ENCODE measurements at places on chromosomes 2 and 18.

- DNase-seq = no peak
These were observed 9.7 kb downstream of the STARD7 start for GRCh38 chr2:96198921-96199320.

- DNase-seq = no peak
These were observed 208.3 kb upstream of the HDAC4 start for GRCh38 chr2:239609162-239609561.

DNA sequence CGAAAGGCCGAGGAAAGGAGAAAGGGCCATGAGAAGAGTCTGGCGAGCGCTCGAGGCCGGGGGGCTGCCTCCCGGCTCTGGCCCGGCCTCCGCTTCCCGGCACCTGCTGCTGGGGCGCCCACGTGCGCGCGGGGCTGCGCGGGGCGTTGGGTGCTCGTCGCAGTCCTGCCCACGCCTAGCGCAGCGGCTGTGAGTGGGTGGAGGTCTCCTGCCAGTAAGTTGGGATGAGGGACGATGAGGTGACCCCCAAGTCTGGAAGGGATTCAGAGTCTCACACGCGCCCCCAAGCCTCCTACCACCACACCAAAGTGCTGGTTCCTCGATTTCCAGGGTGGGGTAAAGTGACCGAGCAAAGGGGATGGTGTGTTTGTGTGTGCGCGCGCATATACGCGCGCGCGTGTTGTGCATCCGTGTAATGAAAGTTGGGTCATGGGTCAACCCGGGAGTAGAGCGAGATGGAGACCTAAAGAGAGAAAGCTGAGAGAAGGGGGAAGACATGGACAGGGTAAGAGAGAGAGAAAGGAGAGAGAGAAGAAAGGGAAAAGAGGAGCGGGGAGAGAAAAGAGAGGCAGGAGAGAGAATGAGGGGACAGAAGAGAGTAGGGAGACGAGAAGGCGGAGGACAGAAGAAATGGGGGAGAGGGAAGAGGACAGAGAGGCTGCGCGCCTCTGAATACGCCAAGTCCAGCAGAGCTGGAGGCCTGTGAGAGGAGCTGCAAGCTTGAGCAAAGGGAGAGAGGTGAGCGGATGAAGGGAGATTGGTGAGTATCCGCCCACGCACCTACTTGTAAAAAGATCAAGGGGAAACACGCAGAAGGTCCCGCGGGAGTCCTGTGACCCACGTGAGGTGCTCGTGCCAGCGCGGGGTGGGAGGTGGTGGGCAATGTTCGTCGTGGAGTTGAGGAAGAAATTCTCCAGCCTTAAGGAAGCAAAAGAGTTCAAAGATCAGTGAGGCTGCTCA, 1.7 kb upstream of the NETO1 start:
- no peak for DNase-seq

- no peak for DNase-seq
These were observed 441.3 kb downstream of the RND3 start for GRCh38 chr2:150046211-150046610.

DNA sequence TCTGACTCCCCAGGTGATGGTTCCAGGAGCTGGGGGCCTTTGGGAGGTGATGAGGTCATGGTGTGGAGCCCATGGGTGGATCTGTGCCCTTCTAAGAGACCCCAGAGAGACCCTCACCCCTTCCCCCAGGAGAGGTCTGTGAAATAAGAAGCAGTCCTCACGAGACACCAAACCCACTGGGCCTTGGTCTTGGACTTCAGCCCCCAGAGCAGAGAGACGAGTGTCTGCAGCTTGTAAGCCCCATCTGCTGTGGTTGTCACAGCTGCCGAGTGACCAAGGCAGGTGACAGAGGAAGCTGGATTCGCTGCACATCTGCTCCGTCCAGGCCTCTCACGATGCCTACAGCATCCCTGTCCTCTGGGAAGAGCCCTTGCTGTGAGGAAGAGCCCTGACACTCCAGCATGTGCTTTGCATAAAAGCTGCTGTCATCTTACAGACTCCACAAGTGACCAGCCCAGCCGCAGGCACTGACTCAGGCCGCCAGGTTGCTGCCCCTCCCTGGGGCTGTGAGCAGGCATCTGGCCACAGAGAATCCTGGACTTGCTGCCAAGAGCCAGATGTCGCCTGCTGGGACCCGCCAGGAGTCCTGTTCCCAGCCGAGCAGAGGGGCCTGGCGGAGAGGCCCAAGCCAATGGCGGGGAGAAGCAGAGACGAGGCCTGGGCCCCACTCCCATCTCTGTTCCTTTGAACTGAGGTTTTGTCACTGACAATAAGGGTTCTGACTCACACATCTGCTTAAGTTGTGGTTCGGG, 150.8 kb downstream of the PXDN start:
- no peak for DNase-seq

GRCh38 chr2:54604871-54605270, 118.6 kb upstream of the EML6 start:
- DNase-seq = no peak

GRCh38 chr2:192286093-192286701, 91.5 kb upstream of the TMEFF2 start:
- DNase-seq = no peak

DNA sequence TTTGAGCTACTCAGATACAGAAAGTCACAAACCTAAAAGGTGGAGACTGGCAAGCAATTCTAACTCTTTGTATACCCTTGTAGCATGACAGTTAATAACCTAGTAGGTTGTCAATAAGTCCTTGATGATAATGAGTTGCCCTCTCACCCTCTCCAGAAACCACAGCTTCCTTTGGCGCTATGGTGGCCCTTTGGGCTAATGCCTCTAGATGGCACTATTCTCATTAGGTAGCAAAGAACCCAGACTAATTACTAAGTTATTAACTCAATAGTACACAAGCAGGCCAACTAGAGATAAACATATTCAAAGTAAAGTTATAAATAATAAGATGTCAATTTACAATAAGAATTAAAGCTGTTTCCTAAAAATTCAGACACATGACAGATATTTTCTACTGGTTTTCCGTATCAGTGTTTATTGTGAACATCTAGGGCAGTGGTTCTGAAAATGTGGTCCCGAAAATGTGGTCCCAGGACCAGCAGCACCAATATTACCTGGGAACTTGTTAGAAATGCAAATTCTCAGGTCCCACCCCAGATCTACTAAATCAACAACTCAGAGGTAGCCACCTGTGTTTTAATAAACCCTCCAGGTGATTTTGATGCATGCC, 41.1 kb downstream of the LDAH start:
- DNase-seq = no peak

DNA sequence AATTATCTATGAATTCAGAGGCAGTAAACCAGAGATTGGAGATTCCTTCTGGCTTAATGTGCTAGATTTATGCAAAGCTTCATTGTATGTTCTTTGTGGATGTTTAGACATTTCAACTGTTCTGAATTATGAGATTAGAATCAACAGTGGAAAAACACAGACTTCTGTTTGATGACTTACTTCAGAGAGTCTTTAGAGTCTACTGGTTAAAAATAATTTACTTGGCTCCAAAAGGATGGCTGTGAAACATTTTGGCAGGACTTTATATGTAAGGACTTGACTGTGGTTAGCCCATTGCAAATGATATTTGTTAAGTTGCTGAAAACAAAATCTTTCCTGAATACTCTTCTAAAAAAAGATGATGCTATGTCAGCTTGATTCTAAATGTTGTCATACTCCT, 25.5 kb upstream of the LRRC30 start:
- DNase-seq = no peak

GRCh38 chr18:48990481-48991318, 39.9 kb upstream of the SMAD7 start:
- DNase-seq = no peak

GRCh38 chr2:231362555-231363184, 32.8 kb upstream of the B3GNT7 start:
- no peak for DNase-seq

GRCh38 chr2:86107031-86107430, 996 bp downstream of the PTCD3 start:
- no peak for DNase-seq

- DNase-seq = no peak
These were observed 105.6 kb downstream of the MYO1B start for GRCh38 chr2:191350826-191351225.

- DNase-seq = no peak
These were observed 93.7 kb downstream of the MIB1 start for GRCh38 chr18:21834299-21834660.

- DNase-seq = no peak
These were observed 48.1 kb upstream of the CTIF start for GRCh38 chr18:48490641-48491293.

- no peak for DNase-seq
These were observed 14.8 kb upstream of the CXCR4 start for GRCh38 chr2:136132825-136133155.

DNA sequence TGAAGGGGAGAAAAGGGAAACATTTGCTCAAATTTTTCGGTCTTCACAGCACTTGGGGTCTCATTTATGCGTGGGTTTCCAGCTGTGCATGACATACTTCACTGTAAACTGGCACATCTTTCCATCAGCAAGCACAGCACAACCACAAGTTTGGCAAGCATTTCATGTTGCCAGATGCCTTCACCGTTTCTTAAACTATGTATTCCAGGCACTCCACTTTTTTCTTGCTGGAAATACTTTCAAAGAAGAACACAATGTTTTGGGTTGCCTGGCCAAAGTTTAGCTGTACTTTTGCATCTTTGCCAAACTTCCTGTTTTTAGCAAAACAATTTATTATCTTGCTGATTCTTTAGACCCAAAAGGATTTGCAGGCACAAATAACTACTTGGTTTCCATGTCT, 194.6 kb upstream of the MEIS1 start:
- DNase-seq = no peak

GRCh38 chr2:222284466-222284865, 14.3 kb downstream of the PAX3 start:
- no peak for DNase-seq

DNA sequence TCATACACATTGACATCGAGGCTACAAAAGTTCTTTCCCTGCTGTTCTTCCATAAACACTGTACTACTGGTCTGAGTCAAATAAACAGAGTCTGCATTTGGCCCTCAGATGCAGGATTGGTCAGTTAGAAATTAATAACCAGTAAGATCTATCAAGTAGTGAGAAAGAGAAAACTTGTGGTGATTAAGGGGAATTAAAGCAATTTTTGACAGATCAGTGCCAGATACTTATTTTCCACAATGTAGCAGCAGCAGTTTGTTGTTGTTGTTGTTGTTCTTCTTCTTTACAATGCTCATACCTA, 85.0 kb downstream of the IKZF2 start:
- no peak for DNase-seq

DNA sequence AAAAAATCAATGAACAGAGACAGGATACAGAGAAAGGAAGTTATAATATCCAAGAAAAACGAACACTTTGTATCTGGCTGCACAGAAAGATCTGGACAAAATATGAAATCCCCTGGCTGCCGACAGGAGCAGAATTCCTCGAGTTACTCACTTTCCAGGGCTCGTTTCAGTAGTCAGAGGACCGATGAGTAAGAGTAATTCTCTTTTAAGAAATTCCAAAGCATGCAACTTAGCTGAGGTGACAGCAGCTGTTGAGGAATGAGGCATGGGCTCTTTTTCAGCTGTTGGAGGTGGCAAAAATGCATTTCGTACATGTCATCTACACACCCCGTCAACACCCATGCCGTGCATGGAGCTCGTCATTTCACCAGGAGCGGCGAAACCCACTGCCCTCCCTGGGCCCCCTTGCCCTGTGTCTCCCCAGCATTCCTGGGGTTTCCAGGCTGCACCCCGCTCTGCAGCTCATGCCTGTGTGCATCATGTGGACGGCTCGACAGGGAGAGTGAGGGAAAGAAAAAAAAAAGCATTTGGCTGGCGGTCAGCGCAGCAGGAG, 210.8 kb upstream of the SMIM21 start:
- no peak for DNase-seq

DNA sequence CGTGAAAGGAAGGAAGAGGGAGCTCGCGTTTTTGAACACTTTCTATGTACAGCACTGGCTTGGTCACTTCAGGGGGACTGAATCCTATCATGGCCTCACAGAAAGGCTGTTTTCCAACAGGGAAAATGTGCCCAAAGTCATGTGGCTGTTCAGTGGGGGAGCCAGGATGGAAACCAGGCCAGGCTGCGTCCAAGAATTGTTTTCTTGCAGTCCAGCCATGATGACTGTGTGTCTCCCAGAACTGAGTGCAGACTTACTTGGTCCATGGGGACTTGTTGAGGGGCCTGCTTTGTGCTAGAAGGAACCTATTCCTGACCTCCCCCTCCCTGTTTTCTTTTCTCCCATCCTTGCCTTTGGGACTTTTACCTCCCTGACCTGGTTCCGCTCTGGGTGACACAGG, 46.9 kb downstream of the EMILIN2 start:
- no peak for DNase-seq

- DNase-seq = no peak
These were observed 3.3 kb upstream of the ZBTB7C start for GRCh38 chr18:48412339-48412929.

DNA sequence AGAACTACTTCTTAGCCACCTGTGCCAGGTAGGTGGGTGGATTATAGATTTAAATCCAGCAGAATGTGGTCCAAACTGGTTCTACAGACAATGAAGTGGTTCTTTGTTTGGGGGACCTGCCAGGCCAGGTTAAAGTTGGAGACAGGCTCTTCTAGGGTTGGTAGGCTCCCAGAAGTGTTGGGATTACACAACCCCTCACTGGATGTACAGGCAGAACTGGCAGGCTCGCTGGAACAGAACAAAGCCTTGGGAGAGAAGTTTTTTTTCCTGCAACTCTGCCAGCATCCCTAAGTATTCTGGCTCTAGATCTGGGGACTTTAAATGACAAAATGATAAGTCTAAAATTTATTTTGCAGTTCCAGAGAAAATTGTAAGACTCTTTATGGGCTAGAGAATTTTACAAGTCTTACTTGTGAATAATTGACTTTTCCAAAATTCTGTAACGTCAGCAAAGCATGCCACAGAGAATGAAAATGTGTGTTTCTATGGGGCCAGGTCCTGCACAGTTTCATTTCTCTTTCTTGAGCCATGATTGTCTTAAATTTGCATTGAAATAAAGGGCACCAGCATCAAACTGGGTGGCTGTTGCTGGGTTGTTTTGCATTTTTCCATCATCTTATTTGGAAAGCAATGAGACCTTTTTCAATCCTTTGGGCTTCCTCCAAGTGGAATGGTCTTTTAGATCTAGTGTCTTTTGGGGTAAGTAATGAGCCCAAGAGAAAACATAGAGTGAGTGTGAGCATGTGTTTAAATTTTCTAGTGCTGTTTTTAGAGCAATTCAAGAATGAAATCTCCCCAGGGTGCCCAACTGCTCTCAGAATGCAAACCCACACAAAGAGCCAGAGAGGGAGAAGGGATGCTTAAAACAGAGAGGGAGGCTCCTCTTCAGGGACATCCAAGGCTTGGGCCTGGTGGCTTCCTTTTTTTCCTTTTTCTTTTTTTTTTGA, 32.4 kb upstream of the ATL2 start:
- no peak for DNase-seq

DNA sequence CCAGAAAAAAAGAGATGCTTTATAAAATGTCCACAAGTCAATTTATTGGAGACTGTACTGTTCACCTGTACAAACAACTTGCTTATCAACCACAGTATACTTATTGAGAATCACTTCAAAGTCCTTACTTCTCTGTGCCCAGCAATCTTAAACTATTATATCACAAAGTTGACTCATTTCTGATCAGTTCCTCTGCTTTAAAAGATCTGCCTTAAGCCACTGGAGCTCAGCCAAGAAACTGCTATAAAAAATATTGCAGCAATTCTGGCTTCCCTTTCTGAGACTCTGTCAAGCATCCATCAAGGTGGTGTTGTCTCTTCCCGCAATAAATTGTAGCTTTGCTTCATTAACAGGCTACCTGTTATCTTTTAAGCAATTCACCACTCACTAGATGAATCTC, 375.2 kb upstream of the SPHKAP start:
- no peak for DNase-seq
